ENCODE measurements at places on chromosomes 4 and X.

DNA sequence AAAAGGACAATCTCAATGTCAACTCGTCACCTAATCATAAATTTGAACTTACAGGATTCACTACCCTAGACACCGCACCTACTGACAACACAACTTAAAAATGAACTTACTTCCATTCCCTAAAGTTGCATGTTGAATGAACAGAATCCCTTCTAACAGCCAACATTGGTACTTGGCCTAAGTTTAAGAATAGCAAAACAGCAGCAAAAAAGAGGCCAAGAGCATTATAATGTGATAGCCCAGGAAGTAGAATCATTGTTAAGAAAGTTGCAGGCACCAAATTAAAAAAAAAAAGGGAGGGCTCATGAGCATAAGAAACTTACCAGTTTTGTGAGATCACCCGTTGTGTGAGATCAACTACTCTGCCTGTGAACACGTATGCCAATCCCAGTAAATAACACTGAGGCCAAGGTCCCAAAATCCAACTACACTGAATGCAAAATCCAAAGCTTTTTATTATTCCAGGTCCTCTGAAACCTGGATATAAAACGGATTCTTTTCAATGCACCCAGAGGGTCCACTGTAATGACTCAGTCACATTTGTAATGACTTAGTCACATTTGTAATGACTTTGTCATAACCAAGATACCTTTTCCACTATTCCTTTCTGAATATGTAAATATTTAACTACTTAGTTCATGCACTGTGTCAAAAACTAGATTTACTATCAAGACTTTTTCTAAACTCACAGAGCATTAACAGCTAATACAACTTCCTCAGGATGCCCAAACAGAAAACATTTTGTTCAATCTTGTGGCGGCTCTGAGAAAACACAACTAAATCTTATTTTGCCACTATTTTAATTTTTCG is 6.8 kb downstream of the HNRNPDL start:
- DNase-seq: no peak

DNA sequence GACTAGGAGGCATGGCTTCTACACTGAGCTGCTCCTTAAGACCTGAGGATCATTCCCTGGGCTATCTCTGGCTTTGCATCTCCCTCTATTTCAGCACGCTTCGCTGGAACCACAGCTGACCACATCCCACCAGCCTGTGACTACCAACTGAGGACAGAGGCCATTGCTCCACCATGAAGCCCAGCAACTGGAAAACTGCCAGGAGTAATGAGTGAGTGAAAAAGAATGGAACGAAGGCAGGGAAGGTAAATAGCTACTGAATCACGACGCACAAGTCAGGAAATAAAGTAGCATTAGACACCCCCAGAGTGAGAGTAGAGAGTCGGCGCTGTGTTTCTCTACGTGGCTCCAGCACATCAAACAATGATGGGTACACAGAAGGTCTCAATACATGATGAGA is 314.7 kb downstream of the LDB2 start:
- no peak for DNase-seq

- DNase-seq: no peak
Observed at GRCh38 chr4:2924765-2925301, 38.4 kb downstream of the NOP14 start.

GRCh38 chr4:78004270-78004669 is 52.9 kb upstream of the FRAS1 start:
- DNase-seq: no peak

GRCh38 chrX:16743604-16744325 is 24.4 kb downstream of the SYAP1 start:
- no peak for DNase-seq

- DNase-seq: no peak
Observed at GRCh38 chr4:81905971-81906370, 434.3 kb upstream of the RASGEF1B start.

- no peak for DNase-seq
Observed at GRCh38 chr4:55378617-55379467, 16.9 kb upstream of the TMEM165 start.

- DNase-seq: no peak
Observed at GRCh38 chrX:131704136-131704695, 160.3 kb downstream of the OR13H1 start.

DNA sequence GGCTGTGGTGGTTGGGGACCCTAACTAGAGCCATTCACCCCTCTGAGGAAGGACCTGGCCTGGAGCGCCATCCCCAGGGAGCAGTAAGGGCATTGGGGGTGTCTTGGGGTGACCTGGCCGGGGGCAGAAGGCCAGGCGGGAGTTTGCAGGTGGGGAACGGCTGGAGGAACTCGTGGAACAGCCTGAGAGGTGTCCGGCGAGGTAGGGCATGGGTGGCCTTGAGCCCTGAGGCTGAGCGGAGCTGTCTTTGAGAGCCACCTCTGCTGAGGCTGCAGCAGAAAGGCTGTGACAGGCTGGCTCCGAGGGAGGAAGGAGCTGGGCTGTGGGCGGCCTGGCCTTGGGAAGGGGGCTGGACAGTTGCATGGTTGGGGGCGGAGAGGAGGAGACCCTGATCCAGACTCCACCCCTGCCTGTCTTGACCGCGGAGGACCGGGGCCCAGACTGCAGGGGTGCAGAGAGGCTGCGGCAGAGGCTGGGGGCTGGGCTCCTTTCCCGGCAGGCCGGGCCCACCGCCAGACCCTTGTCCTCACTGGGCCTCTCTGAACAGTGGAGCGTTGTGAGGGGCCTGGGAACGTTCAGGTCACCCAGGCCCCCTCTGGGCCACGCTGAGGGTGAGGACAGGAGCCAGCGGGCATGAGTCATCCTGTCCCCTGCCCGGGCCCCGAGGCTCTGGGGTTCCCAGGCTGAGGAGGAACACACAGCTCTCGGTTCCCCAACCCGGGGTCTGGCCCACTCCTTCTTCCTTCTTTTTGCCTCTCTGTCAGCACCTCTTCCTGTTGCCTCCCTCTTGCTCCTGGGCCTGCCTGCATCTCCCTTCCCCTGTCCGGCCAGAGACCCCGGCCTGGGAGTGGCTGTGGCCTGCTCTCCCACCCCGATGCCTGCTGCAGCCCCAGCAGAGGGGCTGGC is 8.1 kb downstream of the SH3BP2 start:
- DNase-seq: no peak

GRCh38 chrX:123138473-123138872 is 45.6 kb upstream of the GRIA3 start:
- no peak for DNase-seq

DNA sequence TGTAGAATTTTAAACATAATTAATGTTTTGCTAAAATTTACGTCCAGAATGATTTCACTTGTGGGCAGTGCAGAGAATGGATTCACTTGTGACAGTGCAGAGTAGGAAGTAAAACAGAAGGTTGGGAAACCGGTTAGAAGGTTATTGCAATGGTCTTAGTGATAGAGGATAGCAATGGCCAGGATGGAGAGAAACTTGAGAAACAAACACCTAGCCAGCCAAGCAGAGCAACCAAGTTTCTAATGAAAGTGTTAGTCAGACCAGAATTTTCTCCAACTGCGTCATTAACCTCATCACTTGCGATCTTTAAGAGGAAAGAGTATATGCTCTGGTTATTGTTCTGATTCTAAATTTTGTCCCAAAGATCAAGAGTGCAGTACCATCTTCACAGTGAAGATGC is 50.0 kb upstream of the TBC1D9 start:
- no peak for DNase-seq

- no peak for DNase-seq
Observed at GRCh38 chrX:147859666-147860065, 52.1 kb upstream of the FMR1 start.

DNA sequence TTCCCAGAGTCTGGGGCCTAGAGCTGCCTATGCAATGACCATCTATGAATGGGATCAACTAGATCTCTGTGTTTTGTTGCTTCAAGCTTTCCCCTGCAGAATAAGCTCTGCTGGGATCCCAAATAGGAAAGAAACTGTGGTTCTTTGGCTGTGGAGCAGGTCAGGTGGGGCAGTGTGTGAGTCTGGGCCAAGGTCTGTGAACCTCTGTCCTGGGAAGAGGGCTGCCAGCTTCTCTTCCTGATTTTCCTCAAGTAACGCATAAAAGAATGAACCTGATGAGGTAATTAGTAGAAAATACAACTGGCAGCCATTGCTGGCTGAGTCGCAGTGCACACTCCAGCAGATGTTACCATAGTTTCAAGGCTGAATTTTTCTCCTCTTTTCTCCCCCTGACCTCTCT is 4.6 kb upstream of the PIN4 start:
- no peak for DNase-seq

DNA sequence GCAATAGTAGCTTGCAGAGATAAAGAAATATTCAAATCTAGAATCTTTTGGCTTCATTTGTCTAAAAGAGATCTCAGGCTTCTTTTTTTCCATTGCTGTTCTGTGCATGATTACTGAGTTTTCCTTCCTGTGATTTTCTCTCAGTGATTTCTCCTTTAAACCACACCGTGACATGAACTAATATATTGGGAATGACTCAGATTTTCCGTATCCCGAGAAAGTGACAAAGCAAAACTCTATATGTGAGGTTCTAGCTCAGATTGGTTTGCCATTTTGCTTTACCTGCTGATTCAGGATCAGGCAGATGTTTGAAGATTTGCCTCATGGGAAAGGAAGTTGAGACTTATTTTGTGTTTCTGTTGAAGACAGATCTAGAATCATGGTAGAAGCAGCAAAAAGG is 59.4 kb downstream of the MTHFD2L start:
- no peak for DNase-seq

DNA sequence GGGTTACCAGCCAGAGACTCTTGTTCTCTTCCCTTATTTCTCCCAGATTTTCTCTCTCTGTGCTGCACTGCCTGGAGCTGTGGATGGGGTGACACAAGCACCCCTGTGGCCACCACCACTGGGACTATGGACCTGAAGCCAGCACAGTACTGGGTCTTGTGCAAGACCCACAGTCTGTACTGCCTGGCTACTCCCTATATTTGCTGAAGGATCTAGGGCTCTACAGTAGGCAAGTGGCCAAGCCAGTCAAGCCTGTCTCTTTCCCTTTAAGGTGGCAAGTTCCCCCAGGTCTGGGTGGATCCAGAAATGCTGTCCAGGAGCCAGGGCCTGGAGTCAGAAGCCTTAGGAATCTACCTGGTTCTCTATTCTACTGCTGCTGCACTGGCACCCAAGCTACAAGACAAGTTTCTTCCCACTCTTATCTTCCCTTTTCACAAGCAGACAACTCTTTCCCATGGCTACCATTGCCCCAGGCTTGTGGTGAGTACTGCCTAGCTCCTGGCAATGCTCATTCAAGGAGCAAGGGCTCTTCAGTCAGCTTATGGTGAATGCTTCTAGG is 28.4 kb upstream of the CT47A1 start:
- no peak for DNase-seq

DNA sequence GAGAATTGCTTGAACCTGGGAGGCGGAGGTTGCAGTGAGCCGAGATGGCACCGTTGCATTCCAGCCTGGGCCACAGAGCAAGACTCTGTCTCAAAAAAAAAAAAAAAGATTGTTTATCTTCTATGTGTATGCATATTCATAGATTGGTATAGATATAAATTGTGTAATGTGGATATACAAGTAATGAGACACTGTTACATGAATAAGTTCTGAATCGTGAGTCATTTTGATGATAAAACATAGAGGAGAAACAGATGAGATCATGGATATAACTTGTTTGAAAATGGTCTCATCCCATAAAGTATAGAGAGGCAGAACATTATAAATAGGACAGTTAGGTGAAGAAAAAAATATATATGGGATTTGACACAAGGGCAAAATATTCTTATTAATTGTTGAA is 628.0 kb downstream of the IL1RAPL1 start:
- DNase-seq: no peak

DNA sequence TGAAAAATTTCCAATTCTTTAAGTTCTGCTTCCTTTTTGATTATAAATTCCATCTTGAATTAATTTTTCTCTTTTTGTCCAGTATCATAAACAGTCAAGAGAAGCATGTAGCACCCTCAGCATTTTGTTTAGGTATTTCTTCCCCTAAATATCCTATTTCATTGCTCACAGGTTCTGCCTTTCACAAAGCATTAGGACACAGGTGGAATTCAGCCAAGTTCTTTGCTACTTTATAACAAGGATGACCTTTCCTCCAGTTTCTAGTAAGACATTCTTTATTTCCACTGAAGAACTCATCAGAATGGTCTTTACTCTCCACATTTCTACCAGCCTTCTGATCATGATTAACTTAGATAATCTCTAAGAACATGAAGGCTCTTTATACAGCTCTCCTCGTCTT is 7.4 kb downstream of the SLC9B1 start:
- DNase-seq: no peak

DNA sequence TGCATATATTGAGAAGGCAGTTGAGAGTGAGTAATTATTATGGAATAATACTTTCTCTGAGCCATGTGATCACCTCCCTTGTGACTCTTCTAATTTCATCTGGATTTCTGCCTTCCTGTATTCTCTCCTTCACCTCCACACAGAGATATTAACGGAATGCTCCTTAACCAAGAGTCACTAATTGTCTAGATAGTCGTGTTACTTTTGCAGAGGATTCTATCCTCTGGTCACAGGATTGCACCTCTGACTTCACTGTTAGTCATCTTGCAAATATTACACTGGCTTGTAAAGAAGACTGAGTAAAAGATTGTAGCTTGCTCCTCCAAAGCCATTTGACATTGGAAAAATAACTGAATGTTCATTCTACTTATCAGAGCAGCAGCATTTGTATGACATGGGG is 160.9 kb downstream of the SH2D1A start:
- no peak for DNase-seq

DNA sequence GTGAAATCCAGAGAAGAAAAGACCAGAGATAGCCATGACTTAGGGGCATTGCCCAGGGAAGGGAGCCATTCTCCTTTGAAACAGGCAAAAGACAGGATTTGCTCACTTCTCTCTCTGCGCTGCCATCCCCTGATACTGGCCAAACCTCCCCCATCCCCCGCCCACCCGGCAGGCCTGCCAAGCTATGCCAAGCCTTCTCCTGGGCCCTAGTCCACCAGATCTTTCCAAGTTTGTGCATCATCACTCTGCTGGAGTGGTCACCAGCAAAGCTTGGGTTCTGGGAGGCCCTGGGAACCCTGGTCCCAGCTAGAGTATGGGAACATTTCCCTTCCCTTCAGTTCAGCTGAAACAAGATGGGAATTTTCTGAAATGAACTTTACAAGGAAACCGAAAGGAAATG is 18.4 kb downstream of the EFNB1 start:
- DNase-seq: no peak

DNA sequence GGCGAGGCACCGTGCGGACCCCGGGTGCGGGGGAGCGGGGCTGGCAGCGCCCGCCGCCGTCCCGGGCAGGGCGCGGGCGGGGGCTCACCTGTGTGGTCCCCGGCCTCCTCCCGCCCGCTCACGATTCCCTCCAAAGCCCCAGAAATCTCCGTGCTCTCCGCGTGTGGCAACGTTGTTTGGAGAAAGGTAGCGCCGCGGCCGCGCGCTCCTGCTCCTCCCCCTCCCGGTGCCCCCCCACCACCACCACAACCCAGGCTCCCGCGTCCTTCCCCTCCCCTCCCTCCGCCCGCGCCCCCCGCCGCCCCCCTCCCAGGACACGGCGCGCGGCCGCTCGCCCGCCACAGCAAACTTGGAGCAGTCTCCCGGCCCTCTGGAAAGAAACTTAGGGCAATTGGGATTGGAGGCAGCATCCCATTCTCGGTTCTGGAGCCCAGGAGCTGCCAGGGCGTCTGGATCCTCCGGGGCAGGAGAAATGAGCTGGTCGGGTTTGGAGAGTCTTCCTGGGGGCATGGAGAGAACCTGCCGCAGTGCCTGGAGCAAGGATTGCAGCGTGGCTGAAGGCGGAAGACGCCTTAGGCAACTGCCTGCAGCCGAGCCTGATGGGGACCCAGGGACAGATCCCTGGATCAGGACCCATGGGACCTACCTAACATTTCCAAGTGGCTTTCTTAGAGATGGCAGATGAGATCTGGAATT is 855 bp downstream of the KLF3 start:
- DNase-seq: peak; percentile 30
